ENCODE measurements at places on chromosomes 3 and 15. TPM values are rescaled to one million over a fixed set of nuclear protein-coding genes. Genes with fewer than 3 reads are reported as not detected.

Gene PGBD4
- 2.0 TPM for total RNA-seq

Gene UNC13C
- total RNA-seq = not detected

Gene SPTBN5
- 0.10 TPM for total RNA-seq

Gene CCDC54
- total RNA-seq = not detected

Gene TMC3
- total RNA-seq = 0.02 TPM

Gene BTD
- total RNA-seq = 18.1 TPM

Gene TICRR
- 5.2 TPM for total RNA-seq

Gene EPHA6
- total RNA-seq = not detected

Gene CCDC39
- total RNA-seq = not detected

Gene PPM1M
- 11.1 TPM for total RNA-seq

Gene CPOX
- total RNA-seq = 13.5 TPM

Gene IL16
- not detected for total RNA-seq

Gene HHLA2
- not detected for total RNA-seq

Gene TTC21A
- total RNA-seq = 1.2 TPM

Gene PYDC2
- total RNA-seq = not detected

Gene ACKR4
- total RNA-seq = not detected

Gene LIPC
- not detected for total RNA-seq

Gene RTP1
- total RNA-seq = not detected

Gene SCG5
- not detected for total RNA-seq

Gene CHRM5
- not detected for total RNA-seq

Gene LRTM1
- total RNA-seq = not detected

Gene SNTN
- not detected for total RNA-seq

Gene DNAH1
- total RNA-seq = 3.9 TPM

Gene TMEM207
- total RNA-seq = not detected

Gene NCEH1
- total RNA-seq = 45.0 TPM

Gene HHATL
- not detected for total RNA-seq

Gene ITIH1
- total RNA-seq = not detected

Gene ZBTB47
- total RNA-seq = 1.5 TPM

Gene CAMP
- total RNA-seq = not detected

Gene CFAP44
- 2.6 TPM for total RNA-seq

Gene KCNMB3
- 0.92 TPM for total RNA-seq

Gene TMEM41A
- 13.3 TPM for total RNA-seq

Gene OR5AC2
- not detected for total RNA-seq

Gene CFAP100
- not detected for total RNA-seq

Gene CCR2
- total RNA-seq = not detected

Gene SCAMP5
- 0.43 TPM for total RNA-seq

Gene TXNRD3
- total RNA-seq = 5.6 TPM

Gene SPATA12
- 0.12 TPM for total RNA-seq

Gene BOC
- total RNA-seq = not detected

Measured in NCI-H460 (cell line).